Mucosa of gallbladder (tissue), 1 donor: ENCODE measurements at places on chromosomes 11 and 22.

DNA sequence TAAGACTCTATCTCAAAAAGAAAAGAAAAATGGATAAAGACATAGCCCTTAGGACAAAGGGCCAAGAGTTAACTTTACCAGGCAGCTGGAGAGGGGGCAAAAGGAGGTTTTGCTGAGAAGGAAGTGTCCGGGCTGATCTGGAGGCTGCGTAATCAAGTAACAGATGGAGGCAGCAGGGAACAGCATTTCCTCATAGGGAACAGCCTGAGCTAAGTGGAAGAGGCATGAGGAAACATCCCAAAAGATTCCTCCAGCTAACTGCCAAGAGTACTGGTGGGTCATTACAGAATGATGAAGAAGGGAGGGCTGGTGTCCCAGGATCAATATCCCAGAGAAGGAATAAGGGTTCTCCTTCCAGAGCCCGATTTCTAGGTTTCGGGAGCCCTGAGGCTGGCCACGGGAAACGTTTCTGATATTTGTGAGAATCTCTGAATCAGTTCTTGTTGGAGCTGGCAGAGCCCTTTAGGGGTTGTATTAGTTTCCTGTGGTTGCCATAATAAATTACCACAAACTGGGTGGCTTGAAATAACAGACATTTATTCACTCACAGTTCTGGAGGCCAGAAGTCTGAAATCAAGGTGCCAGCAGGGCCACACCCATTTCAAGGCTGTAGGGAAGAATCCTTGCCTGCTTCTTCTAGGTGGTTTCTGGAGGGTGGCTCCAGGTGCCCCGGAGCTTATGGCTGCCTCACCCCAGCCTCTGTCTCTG, 21.2 kb downstream of the LIF start:
- no peak for DNase-seq

GRCh38 chr11:15764326-15764725, 592.0 kb downstream of the SOX6 start:
- DNase-seq: no peak

DNA sequence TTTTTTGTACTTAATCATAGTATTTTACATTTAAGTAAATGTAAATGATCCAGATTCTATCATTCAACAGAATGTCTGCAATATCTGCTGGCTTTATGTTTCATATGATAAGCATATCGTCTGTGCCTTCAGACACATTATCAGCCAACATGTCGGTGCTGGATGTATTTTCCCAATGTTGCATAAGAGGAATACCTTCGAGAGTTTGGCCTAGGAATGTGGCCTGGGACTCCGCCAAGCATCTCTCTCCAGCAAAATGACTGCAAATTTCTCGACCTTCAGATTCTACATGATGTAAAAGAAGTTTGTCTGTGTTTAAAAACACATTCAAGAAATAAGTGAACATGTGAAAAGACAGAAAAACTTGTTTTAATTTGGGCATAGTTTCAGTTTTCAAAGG, 6.9 kb downstream of the BDNF start:
- DNase-seq: no peak

GRCh38 chr11:74680035-74680671, 51.1 kb downstream of the CHRDL2 start:
- DNase-seq: no peak

DNA sequence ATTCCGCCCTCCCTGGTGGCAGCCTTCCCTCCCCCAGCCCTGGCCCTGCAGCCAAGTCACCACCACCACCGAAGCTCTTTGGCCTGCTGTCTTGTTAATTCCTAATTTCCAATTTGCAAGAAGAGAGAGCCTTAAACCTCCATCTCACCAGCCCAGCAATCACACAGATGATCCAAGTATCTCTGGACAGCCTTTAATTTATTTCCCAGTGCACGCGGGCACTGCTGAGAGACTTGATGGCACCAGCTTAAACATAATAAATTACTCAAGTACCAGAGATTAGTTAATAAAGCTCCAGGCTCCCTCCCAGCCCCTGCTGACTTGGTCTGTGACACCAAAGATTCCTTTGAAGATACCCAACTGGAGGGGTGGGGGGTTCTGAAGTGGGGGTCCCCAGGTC, 494.7 kb downstream of the BUD13 start:
- no peak for DNase-seq

DNA sequence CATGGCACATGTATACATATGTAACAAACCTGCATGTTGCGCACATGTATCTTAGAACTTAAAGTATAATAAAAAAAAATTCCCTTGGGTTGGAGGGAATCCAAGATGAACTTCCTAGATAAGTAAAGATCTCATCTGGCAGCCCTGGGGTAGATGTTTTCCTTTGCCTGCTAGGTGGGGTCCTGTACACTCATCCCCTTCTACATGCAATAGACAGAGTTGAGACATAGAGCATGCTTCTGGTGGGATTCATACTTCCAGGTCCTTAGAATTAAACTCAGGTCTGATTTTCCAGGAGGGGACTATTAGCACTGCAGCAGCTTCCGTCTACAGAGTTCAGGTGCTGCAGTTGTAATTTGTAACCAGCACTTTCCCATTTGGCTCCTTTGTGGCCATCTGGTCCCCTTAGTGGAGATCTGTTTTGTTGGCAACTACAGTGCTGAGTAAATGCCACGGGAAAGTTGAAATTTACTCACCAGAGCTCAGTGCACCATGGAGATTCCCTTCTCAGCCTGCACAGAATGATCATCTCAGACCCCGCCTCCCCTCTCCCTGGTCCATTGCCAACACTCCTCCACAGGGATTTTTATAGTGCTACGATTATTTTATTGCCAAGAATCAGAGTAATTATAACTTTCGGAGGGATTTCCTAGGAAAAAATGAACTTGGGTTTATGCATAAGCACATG, 220.1 kb upstream of the E2F8 start:
- DNase-seq: no peak

DNA sequence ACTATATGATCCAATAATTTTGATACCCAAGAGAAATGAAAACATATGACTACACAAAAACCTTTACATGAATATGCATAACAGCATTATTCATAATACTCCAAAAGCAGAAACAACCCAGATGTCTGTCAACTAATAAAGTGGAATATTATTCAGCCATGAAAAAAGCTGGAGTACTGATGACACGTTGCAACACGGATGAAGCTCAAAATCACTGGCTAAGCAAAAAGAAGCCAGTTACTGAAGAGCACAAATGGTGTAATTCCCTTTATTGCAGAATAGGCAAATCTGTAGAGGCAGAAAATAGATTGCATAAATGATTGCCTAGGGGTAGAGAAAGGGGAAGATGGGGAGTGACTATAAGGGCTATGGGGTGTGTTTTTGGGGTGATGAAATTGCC, 117.6 kb upstream of the FGF3 start:
- DNase-seq: no peak

GRCh38 chr22:21624120-21624879, 5.5 kb downstream of the YDJC start:
- DNase-seq: no peak

GRCh38 chr22:46084376-46084775, 66.0 kb upstream of the PPARA start:
- no peak for DNase-seq

DNA sequence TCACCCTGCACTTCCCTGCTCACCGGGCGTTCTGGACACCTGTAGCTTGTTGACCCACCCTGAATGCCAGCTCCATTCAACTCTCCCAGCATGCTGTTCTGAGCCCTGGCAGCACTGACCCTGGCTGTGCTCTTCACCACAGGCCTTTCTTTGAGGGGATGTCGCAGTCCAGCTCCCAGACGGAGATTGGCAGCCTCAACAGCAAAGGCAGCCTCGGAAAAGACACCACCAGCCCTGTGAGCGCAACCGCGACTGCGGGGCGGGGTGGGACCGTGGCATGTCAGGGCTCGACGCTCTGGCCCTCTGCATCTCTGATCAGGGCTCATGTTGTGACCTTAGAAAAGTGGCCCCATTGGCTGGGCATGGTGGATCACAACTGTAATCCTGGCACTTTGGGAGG, 47.4 kb upstream of the RAB1B start:
- no peak for DNase-seq

DNA sequence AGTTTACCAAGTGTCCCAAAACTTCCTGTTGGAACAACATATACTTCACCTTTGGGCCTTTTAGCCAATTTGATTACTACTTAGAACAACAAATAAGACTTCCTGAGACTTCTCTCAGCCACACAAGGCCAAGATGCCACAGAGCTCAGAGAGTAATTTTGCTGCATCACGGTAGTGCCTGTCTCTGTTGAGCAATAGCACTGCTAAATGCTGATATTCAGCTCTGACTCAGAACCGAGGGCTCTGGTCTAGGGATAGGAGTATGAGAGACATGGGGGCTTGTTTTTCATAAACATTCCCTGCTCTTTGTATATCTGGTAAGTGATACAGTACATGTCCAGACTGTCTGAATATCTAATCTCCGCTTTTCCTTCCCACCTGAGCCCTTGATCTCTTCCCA, 260.4 kb upstream of the ARHGAP20 start:
- peak; percentile 36 for DNase-seq

DNA sequence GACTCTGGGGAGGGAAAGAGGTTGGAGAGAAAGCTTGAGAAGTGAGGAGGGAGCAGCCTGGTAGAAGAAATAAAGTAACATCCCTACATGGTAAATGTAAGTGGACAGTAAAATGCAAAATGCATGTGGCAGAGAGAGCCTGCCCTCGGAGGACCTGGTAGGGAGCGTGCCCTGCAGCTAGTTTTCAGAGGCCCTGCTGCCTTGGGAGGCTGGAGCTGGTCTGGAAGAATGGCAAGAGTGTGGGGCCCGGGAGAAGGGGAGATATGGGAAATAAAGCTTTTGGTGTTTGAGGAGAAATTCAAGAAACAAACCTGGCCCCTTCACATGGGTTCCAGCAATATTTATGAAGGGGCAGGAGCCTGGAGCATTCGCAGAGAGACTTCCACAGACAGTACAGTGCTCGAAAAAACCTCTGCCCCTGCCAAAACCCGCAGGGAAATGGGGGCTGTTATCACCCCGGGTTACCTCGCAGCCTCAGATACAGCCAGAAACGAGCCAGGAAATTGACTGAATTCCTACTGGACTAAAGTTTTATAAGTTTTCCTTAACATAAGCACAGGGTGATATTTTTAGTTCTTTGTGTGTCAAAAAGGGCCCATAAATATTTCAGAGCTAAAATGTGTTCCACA, 363.0 kb downstream of the TENM4 start:
- no peak for DNase-seq

GRCh38 chr22:50733521-50734342, 4.3 kb upstream of the ACR start:
- DNase-seq: no peak

GRCh38 chr22:44400763-44401060, 88.0 kb upstream of the SHISAL1 start:
- no peak for DNase-seq

DNA sequence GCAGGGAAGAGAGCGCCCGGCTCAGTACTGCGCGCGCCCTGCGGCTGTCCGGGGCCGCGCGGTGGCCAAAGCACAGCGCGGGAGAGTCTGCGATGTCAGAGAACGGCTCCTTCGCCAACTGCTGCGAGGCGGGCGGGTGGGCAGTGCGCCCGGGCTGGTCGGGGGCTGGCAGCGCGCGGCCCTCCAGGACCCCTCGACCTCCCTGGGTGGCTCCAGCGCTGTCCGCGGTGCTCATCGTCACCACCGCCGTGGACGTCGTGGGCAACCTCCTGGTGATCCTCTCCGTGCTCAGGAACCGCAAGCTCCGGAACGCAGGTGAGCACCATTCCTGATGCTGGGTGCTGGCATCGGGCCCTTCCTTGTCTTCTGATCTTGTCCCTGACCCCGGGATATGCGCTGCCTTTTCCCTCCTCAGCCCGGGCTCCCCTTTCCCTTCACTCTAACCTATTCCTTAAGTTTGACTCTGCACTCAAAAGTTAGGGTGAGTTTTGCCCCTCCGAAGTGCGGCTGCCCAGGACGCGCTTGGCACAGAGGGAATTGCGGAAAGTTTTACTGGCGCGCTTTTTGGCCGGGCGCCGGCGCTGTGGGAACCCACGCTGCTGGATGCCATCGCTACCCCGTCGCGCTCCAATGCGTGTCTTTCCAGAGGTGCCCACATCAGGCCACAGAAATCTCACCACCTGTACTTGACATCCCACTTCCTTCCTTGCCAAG, at the start of gene MTNR1B:
MTNR1B (plus strand) TSS at position 18 of the 714 bp plus-strand sequence; CDS start at position 93, 75 bp downstream.
- DNase-seq: no peak

DNA sequence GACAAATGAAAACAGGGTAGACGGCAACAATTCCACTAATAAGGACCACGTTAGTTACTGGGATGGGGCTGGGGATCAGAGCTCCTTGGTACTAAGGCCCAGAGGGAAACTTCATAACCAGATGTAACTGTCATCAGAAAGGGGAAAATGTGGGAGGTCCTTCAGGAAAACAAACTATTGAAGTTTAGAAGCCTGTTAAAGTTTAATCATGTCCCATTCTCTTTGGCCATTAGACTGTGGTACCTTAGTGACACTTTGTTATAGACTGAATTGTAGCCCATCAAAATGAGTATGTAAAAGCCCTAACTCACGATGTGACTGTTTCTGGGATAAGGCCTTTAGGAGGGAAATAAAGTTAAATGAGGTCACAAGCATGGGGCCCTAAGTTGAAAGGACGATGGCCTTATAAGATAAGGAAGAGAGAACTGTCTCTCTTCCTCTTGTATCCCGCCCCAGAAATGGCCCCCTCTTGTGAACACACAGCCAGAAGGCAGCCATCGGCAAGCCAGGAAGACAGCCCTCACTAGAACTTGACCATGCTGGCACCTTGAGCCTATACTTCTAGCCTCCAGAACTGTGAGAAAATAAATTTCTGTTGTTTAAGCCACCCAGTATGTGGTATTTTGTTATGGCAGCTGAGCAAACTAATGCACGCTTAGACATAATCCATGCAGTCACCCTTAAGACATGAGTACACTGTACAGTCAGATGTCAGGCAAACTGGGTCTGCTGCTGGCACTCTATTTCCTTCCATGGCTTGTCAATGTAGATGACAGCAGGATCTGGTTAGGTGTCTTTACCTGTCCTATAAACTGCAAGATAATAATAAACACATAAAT, 26.9 kb upstream of the USP47 start:
- no peak for DNase-seq

GRCh38 chr11:20627026-20627425, 27.6 kb downstream of the SLC6A5 start:
- no peak for DNase-seq

- DNase-seq: no peak
Measured at GRCh38 chr11:9753021-9753420, 89.1 kb downstream of the SWAP70 start.

DNA sequence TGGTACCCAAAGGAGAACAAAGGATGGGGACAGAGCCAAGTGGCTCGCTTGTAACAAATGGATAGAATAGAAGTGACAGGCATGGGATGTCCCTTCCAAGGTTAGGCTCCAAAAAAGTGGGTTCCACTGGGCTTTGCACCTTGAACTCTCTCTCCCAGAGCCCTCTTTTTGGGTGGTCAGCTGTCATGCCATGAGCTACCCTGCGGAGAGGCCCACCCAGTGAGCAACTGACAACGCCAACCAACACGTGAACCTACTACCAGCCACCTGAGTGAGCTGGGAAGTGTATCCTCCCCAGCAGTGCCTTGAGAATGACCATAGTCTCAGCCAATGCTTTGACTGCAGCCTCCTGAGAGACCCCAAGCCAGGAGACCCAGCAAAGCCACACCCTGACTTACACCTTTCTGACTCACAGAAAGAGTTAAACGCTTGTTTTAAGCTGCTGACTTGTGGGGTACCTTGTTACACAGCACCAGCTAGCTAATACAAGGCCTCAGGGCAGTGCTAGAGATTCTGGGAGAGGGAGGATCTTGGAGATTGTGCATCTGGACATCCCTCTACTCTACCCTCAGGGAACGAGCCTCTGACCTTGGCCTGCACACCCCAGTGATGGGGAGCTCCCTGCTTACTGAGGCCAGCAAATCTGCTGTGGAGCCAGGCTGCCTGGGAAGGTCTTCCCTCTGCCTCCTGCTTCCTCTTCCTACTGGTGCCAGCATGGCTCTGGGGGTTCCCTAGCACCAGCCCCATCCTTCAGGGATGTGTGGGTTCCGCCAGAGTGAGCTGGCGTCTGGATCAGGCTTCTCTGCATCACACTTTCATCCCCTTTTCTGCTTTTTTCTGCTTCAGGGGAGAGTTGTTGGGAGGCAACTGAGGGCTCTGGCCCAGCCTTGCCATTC, 29.1 kb upstream of the RFPL3 start:
- no peak for DNase-seq
